ENCODE measurements at places on chromosomes 2 and 18. TPM values are rescaled to one million over a fixed set of nuclear protein-coding genes. Genes with fewer than 3 reads are reported as not detected.

GRCh38 chr2:112150851-112151250 is 12.7 kb downstream of the FBLN7 start:
- DNase-seq, result no peak

SH3BP4 gene
- 72.1 TPM for total RNA-seq

DNA sequence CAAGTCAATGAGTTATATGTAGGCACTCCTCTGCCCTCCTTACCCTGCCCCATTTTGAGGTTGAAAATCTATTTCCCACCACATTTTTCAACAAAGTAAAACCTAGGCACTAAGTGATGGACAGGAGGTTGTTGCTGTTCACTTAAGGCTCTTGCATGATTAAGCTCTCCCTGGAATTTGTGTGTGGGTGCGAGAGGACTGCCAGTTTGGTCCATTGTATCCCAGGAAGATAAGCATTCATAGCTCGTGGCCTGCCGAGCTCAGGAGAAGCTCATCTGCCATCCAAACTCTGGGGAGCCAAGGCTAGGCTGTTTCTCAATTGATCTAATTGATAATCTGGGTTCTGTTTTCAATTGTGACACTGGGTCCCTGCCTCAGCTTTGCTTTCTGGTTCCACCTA is 4.7 kb upstream of the MAP4K4 start:
- no peak for DNase-seq

DNA sequence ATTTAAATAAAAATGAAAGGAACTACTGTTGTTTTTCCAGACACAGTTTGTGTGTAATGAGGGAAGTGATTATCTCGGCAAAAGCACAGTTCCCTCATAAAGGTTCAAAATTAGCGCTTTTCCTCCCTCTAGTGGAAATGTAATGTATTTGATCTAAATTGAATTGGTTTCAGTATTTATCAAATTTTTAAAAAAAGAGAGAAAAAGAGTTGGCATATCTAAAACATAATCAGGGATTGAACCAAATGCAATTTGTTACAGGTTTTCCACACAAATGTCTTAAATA is 37.5 kb downstream of the CMPK2 start:
- DNase-seq, result no peak

THUMPD2 gene
- total RNA-seq, result 15.8 TPM

DNA sequence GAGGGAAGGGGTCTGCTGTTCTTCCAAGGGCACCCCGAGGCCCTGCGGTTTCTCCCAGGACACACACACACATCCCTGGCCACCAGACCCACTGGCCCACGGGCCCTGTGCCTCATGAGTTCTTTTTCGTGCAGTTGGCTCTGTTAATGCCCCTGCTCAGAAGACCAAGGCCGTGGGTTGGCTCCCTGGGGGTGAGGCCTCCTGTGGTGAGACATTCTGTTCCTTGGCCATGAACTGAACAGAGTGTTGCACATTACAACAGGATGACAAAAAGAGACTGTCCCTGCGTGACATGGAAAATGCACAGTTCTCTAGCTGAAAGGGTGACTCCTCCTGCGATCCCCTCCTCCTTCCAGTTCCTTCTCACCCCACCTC is 30.7 kb downstream of the SH2D6 start:
- no peak for DNase-seq

DNA sequence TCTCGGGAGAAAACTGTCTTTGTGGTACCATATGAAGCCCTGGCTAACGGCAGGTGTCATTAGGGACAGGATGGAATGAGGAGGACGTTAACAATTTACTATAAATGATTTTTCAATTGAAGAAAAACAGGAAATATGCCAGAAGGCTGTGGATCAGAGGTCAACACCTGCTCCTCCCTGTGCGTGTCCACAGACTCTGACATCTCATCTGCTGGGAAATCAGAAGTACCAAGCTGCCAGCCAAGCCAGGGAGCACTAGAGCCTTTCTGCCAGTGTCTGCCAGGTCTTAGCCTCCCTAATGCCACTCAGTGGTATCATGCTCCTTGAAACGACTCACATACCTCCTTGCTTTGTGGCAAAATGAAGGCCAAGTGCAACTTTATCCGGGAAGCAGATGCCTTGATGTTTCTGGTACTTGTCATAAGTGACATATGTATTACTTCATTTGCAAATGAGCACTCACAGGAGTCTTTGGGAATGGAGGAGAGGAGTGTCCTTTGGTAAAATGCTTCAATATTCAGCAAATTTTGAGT is 541.1 kb downstream of the SATB2 start:
- DNase-seq, result no peak

GRCh38 chr18:42281851-42282250 is 326.8 kb downstream of the PIK3C3 start:
- no peak for DNase-seq

- DNase-seq, result no peak
Measured at GRCh38 chr2:160068906-160069305, 6.5 kb upstream of the PLA2R1 start.

Data from Daoy (cell line).